ENCODE measurements at places on chromosomes 12 and 14. TPM values are rescaled to one million over a fixed set of nuclear protein-coding genes. Genes with fewer than 3 reads are reported as not detected.

DNA sequence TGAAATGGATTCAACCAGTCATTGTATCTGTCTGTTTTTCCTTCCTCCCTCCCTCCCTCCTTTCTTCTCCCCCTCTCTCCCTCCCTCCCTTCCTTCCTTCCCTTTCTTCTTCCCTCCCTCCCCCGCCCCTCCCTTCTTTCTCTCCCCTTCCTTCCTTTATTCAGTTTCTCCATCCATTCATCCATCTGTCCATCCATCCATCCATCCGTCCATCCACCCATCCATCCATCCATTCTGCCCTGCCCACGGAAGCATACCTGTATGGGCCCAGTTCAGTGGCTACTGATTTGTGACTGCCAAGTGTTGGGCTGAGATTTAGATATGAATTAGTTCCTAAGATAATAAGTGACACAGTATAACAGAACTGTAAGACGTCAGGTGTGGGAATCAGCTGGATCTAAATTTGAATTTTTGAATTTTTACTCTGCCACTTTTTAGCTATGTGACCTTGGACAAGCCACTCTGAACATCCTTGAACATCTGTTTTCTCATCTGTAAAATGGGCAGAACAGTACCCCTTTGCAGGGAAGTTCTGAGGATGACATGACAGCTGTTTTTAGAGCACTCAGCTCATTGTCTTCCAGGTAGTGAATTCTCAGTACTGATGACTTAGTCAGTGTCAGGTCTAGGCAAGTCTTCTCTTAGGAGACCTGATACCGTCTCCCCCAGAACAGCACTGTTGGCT lies 42.9 kb downstream of the CFAP251 start:
- no peak for DNase-seq

GRCh38 chr14:91223028-91223783 lies 21.3 kb downstream of the GPR68 start:
- DNase-seq, result no peak

CLEC1B gene
- total RNA-seq, result not detected

DNA sequence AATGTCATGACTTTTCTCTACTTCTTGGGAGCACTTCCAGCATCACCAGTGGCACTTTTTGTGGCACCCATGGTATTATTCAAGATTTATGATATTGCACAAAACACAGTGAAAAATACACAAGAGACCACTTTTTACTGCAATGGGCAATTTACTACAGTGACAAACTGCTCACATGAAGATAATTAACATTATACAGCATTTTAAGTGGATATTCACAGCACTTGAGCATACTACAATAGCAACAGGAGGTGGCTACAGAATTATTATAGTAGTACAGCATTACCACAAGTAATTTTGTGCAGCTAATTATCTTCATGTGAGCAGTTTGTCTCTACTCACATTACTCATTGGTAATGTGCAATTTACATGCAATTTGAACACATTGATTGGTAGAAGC lies 18.3 kb downstream of the IL26 start:
- DNase-seq, result no peak

CISTR gene
- not detected for total RNA-seq

GRCh38 chr14:30464481-30464880 lies 94.5 kb upstream of the G2E3 start:
- no peak for DNase-seq

DNA sequence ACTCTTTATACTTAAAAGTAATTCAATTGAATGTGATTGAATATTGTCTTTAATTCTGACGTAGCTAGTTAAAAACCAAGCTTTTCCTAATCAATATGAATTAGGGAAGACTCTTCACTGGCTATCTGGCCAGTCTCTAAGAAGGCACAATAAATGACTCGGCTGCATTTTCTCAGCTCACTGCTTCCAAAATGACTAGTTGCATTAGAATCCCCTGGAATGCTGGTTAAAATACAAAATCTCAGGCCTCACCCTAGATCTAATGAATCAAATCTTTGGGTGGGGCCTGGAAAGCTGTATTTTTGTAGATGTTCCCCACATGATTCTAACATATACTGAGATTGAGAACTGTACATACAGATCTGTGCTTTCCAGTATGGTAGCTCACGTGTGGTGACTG lies 242.1 kb downstream of the CHST11 start:
- no peak for DNase-seq

DNA sequence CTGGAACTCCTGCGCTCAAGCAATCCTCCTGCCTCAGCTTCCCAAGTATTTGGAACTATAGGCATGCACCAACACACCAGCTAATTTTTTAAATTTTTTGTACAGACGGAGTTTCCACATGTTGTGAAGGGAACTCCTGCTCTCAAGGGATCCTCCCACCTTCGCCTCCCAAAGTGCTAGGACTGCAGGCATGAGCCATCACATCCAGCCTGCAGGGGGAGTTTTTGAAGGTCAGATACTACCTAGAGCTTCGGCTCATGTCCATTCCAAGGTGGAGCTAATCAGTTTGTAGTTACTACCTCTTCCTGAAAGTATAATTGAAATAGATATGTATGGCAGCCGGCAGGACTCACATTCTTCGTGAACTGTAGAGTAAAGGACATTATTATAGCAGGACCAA lies 3.7 kb upstream of the TAS2R19 start:
- no peak for DNase-seq

DNA sequence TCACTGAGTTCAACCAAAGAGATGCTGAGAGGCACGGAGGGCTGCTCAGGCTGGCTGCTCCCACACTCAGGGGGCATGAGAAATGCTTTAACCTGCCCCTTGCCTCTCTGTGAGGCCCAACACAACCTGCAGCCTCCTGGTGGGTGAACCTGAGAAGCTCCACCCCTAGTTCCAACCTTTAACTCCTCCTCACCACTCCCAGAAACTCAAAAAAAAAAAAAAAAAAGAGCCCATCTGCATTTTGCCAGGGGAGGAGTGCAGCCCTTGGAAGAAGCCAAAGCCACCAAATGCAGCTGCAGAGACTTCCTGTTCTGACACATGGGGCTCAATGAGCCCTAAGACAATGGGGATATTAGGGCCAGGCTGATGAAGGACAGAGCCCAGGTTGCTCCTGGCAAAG lies 8.9 kb downstream of the KRT4 start:
- no peak for DNase-seq

SMCO3 gene
- not detected for total RNA-seq

FAM181A gene
- total RNA-seq, result 0.95 TPM

GRCh38 chr14:50084666-50085065 lies 31.7 kb downstream of the VCPKMT start:
- DNase-seq, result no peak

DNA sequence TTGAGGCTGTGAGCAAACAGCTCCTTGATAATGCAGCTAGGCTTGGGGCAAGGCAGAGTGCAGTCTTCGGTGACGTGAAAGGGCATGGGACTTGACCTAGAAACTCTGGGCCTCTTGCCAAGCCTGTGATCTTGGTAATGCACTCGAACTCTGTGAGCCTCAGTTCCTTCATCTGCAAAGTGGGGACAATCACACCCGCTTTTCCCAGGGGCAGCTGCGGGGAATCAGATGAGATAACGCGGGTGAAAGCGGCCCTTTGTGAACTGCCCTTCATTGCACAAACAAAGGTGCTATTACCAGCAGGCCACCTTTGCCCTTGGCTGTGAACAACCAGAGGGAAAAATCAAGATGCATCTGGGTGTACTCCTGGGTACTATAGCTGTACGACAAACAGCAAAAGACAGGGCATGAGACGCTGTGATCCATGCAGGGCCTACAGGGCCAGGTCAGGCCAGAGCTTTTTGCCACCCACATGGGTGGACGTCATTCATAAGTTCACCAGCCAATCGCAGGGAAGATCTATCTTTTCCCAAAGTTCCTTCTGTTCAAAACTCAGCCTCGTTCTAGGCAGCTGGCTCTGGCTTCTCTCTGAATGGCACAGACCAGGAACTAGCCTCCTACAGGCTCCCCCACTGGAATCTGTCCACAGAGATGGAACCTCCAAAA lies 3.2 kb downstream of the MSI1 start:
- DNase-seq, result no peak

GRCh38 chr12:2844786-2845185 lies 10.0 kb upstream of the NRIP2 start:
- DNase-seq, result no peak

DNA sequence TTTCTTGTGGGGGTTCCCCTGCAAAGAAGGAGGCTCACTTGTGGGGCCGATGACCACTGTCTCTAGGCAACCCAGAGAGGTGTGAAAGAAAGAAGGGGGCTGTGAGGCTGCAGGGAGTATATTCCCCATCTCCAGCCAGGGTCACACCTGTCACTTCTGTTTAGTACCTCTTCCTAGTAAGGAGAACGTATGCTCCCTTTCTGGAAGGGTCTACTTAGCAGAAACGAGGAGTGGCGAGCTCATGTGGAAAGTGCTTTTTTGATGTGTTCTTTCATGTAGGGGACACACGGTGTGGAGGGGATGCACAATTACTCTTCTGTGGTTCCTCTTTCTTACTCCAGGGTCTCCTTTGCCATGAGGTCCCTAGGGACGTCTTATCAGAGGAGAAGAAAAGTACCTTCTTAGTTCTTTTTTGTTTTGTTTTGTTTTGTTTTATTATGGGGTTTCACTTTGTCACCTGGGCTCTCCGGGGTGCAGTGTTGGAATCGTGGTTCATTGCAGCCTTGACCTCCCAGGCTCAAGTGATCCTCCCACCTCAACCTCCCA lies 58.3 kb downstream of the PRKCH start:
- no peak for DNase-seq

ANAPC5 gene
- total RNA-seq, result 68.6 TPM

GRCh38 chr12:94779485-94779884 lies 129.1 kb upstream of the TMCC3 start:
- DNase-seq, result no peak

DNA sequence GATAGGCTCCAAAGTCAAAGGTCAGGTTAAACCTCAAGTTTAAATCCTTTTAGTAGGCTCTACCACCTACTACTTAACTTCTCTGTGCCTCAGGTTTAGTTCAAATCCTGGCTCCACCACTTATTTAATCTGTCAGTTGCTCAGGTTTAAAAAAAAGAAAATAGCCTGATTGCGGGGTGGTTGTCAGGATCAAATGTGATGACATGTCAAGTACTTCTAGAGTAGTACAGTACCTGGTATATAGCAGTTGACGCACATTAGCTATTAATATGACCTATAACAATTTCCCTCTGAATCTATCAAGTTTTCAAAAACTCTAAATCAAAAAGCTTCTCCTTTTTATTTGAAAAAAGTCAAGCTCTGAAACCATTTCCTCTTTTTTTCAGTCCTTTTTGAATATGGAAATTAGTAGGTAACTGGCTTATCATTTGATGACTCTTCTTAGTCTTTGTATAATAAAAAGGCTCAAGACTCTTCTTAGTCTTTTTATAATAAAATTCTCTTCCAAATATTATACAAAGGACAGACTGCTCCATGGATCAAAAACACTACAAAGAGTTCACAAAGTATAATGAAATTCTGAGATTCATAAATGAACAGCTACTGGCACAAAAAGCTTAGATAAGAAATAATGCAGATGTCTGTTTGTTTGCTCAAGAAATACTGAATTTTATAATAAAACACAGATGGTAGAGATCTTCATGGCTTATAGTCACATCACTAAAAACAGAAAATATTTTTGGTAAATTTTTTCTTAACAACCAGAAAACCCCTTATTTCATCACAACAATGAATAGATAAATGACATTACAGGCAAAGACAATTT lies 5.0 kb downstream of the OSBPL8 start:
- no peak for DNase-seq

DNA sequence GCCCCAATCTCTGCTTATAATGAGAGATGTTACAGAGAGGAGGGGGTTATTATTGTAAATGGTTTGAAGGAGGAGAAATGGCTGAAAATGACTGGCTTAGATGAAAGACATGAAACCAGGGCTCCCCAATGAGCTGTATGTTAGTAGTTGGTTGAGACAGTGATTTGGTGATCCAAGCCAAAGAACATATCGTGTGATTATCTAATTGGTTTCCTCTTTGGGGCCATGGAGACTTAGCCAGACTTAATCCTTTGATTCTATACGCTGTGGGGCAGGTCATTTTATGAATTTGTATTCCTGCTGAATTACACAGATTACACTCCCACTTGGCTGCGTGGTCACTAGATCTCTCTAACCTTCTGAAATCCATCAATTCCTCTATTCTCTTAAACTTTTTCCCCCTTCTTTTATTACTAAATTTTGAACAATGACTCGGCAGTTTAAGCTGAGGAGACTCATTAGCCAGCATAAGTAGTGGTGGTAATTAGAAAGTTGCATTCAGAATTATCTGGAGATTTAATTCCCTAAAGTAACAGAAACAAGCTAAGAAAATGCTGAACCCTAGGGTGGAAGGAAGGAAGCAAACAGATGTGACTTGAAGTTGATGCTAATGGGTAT lies 5.3 kb downstream of the TTC8 start:
- DNase-seq, result no peak

HSPB8 gene
- 7.4 TPM for total RNA-seq

LRTM2 gene
- total RNA-seq, result not detected

DNA sequence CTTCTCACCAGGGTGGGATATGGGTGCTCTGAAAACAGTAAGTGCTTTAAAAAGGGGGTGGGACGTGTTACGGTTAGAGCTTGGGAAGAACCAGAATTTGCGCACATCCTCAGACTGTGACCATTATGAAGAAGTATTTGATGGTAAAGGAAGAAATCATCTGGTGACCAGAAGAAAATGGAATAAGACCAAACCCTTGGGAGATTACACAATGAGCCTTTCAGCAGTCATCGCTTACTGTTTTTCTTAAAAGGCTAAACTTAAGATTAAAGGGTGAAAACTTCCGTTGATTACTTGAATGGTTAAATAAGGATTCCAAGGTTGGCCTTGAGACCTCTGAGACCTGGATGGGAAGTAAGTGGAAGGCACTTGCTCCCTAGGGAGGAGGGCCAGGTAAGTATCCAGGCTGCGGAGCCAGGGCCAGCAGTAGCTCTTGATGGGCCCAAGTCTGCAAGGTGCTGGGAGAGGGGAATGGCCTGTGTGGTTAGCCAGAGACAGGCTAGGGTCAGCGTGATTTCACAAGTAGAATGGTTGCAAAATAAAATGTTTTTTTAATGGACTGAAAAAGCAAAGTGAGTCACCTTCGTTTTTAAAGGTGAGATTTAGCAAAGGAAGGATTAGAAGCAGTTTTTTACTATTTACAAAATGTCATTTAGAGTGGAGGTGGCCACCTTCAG lies 13.0 kb upstream of the ISM2 start:
- DNase-seq, result no peak

DNA sequence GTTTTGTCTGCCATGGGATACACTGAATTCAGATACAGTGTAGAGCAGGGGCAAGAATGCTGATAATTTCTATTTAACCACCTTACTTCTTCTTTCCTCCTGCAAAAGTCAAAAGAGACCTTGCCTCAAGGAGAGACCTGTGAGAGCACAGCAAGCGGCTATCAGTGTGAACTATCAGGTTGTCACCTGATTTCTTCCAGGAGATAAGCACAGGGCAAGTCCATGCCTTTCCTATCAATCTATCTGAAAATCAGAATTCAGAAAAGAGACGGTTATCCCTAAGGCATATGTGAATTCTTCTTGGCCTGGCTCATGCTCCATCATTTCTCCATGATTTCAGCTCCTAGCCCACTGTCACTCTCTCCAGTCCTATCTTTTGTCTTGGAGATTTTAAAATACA lies 128.9 kb upstream of the CCND2 start:
- no peak for DNase-seq
